ENCODE measurements at places on chromosomes 16 and 17.
A peak's percentile ranks its signal among the peaks of the same experiment; 100 is the strongest.

- DNase-seq: no peak
- H3K27me3 ChIP-seq: no peaks in the 10 kb centered on the region
- no peak overlapping the region for H3K4me3 ChIP-seq
- H3K4me1 ChIP-seq: no peaks in the 10 kb centered on the region
- no peak overlapping the region for H3K27ac ChIP-seq
Observed at GRCh38 chr17:79243996-79244395, 169.4 kb downstream of the ENGASE start.

DNA sequence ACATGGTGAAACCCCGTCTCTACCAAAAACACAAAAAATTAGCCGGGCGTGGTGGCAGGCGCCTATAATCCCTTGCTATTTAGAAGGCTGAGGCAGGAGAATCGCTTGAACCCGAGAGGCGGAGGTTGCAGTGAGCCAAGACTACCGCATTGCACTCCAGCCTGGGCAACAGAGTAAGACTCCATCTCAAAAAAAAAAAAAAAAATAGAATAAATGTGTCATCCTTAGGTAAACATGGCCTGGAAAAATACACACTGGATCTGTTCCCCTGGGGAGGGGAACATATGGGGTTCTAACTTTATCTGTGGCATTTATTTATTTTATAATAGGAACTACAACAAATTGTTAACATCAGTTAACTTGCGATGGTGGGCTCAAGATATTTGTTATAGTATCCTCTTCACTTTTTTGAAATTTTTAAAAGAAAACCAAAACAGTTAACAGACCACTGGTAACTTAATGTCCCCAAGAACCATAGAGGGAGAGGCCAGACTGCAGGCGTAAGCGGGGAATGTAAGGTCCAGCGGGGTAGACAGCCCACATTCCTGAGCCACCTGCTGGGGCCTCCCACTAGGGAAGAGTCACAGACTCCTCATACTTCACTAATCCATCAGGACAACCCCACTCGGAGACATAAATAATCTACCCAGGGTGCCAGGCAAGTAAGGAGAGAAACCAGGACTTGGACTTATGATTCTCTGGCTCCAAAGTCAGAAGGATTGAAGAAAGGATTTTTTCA, 12.5 kb upstream of the TXNDC11 start:
- no peak overlapping the region for H3K4me3 ChIP-seq
- no peak for DNase-seq
- peak overlapping the region; percentile 57 for H3K27ac ChIP-seq

DNA sequence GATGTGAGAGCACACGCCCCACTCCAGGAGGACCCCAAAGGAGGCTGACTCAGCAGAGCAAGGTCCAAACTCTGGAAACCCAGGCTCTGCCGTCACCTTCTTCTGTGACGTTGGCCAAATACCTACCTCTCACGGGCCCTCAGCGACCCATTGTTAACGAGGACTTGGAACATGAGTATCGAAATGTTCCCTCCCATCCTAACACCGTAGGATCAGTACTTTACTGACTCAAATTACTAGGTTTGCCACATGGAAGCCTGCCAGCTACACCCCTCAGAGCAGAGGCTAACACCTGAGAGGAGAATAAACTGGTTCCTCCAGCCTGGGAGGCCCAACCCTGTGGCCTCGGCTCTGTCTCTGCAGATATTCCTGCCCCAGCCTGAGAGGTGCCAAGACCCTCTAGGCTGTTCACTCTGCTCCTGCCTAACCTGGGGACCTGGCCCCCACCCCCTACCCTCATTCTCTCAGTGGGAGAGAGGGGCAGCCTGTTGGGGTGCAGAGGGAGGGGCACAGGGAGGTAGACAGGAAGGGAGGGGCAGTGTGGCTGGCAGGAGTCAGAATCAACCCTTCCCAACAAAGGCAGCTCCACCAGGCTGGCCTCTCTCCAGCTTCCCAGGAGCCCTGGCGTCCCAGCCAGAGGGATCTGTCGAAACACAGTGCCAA, 4.4 kb downstream of the PITPNM3 start:
- H3K4me3 ChIP-seq: no peak overlapping the region
- H3K4me1 ChIP-seq: peaks cover 8% of the 10 kb centered on the region
- H3K27me3 ChIP-seq: peaks cover 3% of the 10 kb centered on the region
- no peak overlapping the region for H3K27ac ChIP-seq
- DNase-seq: no peak

- H3K4me1 ChIP-seq: no peaks in the 10 kb centered on the region
- H3K27ac ChIP-seq: no peak overlapping the region
- H3K27me3 ChIP-seq: no peaks in the 10 kb centered on the region
- H3K36me3 ChIP-seq: peaks cover 32% of the 10 kb centered on the region
- DNase-seq: peak; percentile 37
Observed at GRCh38 chr17:44878627-44879221, 20.5 kb downstream of the EFTUD2 start.

DNA sequence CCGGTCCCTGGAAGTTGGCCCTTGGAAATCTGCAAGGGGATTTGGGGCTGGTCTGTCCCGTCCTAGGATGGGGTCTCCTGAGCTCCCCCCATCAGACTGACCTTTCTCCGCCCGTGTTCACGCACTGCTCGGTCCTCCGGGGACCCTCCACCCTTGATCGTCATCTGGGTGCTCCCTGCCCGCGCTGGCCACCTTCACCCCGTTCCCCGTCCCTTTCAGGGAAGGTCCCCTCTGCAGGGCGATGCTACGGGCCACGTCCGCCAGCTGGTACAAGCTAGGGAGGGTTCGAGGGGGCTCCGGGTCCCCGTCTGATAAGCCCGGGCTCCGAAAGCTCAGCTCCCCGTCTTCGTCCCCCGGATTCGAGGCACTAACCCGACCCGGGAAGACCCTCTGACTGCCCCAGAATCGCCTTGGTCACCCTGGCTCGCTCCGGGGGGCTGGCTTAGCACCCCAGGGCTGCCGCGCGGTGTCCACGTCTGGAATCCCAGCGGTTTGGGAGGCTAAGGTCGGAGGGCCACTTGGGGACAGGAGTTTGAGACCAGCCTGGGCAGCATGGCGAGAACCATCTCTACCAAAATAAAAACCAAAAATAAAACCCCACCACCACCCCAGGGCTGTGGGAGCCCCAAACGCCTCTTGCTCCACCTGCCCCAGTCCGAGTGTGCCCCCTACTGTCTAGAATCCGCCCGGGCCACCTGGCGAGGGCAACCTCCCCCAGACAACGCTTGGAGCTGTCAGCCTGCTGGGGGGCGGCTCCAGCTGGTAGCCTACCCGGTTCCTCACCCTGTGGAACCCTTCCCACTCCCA, 1.1 kb upstream of the SLC43A2 start:
- peak overlapping the region; percentile 70 for H3K4me3 ChIP-seq
- peak overlapping the region; percentile 88 for H3K27ac ChIP-seq
- peak; percentile 82 for DNase-seq

DNA sequence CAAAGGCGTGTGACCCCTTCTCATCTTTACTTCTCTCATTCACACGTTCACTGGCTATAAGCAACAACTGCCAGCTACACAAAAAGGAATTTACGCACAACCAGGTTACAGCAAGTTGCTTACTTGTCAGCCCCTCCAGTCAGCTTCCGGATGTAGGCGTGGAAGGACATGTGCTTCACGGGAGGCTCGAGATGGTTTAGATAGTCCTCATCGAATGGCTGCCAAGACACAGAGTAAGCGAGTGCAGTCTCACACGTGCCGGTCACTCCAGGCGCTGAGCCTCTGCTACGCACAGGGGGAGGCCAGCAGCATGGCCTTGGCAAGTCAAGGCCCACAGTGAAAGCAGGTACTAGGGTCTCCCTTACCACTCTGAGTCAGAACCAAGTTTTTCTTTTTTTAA, 28.3 kb downstream of the NPLOC4 start:
- H3K36me3 ChIP-seq: peaks cover 65% of the 10 kb centered on the region
- H3K4me1 ChIP-seq: no peaks in the 10 kb centered on the region
- H3K4me3 ChIP-seq: no peak overlapping the region
- H3K27ac ChIP-seq: no peak overlapping the region

DNA sequence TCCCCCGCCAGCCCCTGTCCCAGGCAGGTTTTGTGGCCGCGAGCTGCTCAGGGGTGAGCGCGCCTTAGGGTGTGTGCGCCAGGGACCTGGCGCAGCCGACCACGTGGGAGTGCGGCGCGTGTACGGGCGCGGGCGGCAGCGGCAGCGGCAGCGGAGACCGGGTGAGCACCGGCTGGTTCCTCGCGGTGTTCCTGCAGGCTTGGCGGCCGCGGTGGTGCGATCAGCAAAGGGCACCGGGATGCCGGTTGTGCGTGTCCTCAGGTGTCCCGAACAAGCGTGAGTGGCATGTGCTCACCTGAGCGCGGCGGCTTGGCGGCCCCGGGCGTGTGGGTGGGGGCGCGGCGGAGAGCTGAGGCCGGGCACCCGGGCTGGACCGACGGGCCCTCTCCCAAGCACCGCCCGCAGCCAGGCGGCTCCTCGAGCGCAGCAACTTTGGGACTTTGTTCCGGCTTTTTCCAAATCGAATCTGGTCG, 381 bp upstream of the HSD11B2 start:
- peak overlapping the region; percentile 80 for H3K27ac ChIP-seq
- H3K4me1 ChIP-seq: peaks cover 13% of the 10 kb centered on the region
- DNase-seq: no peak
- H3K36me3 ChIP-seq: no peaks in the 10 kb centered on the region
- no peak overlapping the region for H3K4me3 ChIP-seq
- H3K27me3 ChIP-seq: no peaks in the 10 kb centered on the region

DNA sequence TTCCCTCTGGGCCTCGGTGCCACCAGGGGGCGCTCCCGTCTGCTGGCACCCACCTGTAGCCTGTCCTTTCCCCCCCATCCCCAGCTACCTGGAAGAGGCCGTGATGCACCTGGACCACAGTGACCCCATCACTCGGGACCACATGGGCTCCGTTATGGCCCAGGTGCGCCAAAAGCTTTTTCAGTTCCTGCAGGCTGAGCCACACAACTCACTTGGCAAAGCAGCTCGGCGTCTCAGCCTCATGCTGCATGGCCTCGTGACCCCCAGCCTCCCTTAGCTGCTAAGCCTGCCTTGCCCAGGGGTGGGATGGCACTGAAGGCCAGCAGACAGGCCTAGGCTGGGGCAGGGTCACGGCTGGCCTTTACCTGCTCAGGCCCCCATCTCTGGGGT, 818 bp upstream of the NRN1L start:
- no peak overlapping the region for H3K27ac ChIP-seq
- peaks cover 4% of the 10 kb centered on the region for H3K4me1 ChIP-seq
- no peak overlapping the region for H3K4me3 ChIP-seq

GRCh38 chr17:37292429-37293139, 83.2 kb upstream of the C17orf78 start:
- DNase-seq: no peak
- H3K36me3 ChIP-seq: no peaks in the 10 kb centered on the region
- no peak overlapping the region for H3K4me3 ChIP-seq
- H3K27ac ChIP-seq: no peak overlapping the region
- no peaks in the 10 kb centered on the region for H3K4me1 ChIP-seq
- H3K27me3 ChIP-seq: no peaks in the 10 kb centered on the region

GRCh38 chr17:29567554-29568330, 759 bp upstream of the TP53I13 start:
- DNase-seq: no peak
- peak overlapping the region; percentile 83 for H3K4me3 ChIP-seq
- H3K4me1 ChIP-seq: peaks cover 64% of the 10 kb centered on the region
- no peaks in the 10 kb centered on the region for H3K27me3 ChIP-seq

DNA sequence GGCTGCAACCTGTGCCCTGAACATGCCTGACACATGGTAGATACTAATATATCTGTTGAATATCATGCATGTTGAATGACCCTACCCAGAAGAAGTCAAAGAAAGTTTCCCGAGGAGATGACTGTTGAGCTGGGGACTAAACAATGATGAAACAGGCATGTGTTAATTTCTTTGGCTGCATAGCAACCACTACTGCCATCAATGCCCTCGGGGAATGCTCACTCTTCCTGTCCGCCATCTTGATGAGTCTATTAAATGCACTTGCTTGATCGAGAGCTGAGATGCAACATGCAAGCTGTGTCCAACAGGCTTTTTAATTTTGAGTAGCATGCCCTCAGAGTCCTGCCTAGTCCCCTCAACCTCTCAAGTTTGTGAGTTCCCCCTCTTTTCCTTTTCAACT, 31.3 kb downstream of the GRIN2A start:
- H3K27me3 ChIP-seq: no peaks in the 10 kb centered on the region
- no peaks in the 10 kb centered on the region for H3K36me3 ChIP-seq
- no peak for DNase-seq
- no peaks in the 10 kb centered on the region for H3K4me1 ChIP-seq
- no peak overlapping the region for H3K27ac ChIP-seq
- H3K4me3 ChIP-seq: no peak overlapping the region

GRCh38 chr17:72432143-72432621, 311.4 kb downstream of the SOX9 start:
- no peak overlapping the region for H3K4me3 ChIP-seq
- H3K4me1 ChIP-seq: no peaks in the 10 kb centered on the region
- no peaks in the 10 kb centered on the region for H3K36me3 ChIP-seq
- H3K27me3 ChIP-seq: no peaks in the 10 kb centered on the region

GRCh38 chr16:11359370-11359769, 14.1 kb downstream of the RMI2 start:
- H3K4me3 ChIP-seq: no peak overlapping the region
- no peak for DNase-seq
- peaks cover 6% of the 10 kb centered on the region for H3K4me1 ChIP-seq
- no peaks in the 10 kb centered on the region for H3K27me3 ChIP-seq

DNA sequence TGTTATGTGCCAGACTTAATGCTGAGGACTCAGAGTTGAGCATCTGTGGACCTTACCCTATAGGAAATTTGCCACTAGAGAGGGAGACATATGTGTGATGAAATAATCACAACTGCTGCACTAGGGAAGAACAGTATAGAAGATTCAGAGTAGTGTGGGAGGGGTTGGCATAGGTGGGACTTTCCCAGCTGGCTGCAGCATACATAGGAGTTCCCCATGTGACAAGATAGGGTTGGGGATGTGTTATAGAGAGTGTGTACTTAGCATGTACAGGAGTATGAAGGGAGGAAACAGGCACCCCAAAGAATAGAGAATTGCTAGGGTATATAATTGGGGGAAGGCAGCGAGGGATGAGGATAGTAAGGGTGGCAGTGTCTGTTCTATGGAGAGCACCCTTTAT, 2.9 kb downstream of the NUP93 start:
- H3K4me1 ChIP-seq: peaks cover 13% of the 10 kb centered on the region
- H3K4me3 ChIP-seq: no peak overlapping the region
- H3K27me3 ChIP-seq: no peaks in the 10 kb centered on the region
- H3K27ac ChIP-seq: no peak overlapping the region
- no peaks in the 10 kb centered on the region for H3K36me3 ChIP-seq

GRCh38 chr16:84499638-84500037, 4.8 kb downstream of the MEAK7 start:
- peaks cover 6% of the 10 kb centered on the region for H3K4me1 ChIP-seq
- peaks cover 4% of the 10 kb centered on the region for H3K36me3 ChIP-seq
- no peak overlapping the region for H3K4me3 ChIP-seq
- DNase-seq: no peak
- no peak overlapping the region for H3K27ac ChIP-seq
- H3K27me3 ChIP-seq: no peaks in the 10 kb centered on the region

- no peak overlapping the region for H3K27ac ChIP-seq
- peak overlapping the region; percentile 64 for H3K4me3 ChIP-seq
- H3K4me1 ChIP-seq: peaks cover 4% of the 10 kb centered on the region
- H3K27me3 ChIP-seq: no peaks in the 10 kb centered on the region
Observed at GRCh38 chr16:58249388-58249779, 45.4 kb downstream of the PRSS54 start.
